ENCODE measurements at places on chromosomes 16 and 17.

DNA sequence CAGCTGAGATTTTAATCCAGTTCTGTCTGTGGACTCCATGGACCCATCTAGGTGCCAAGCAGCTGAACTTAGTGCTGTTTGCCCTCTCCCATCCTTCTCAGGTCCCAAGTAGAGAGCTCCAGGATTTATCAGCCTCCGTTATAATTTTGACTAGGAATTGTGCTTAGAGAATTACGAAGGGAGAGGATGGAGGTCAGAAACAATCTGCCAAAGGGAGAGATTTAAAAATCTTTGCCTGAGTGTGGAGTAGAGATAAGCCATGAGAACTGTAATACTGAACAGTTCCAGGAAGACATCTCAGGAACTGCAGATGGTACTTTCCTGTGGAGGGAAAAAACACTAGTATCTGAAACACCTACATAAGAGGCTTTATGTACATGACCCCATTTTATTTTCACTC, 27.0 kb downstream of the CEP95 start:
- DNase-seq, result no peak

DNA sequence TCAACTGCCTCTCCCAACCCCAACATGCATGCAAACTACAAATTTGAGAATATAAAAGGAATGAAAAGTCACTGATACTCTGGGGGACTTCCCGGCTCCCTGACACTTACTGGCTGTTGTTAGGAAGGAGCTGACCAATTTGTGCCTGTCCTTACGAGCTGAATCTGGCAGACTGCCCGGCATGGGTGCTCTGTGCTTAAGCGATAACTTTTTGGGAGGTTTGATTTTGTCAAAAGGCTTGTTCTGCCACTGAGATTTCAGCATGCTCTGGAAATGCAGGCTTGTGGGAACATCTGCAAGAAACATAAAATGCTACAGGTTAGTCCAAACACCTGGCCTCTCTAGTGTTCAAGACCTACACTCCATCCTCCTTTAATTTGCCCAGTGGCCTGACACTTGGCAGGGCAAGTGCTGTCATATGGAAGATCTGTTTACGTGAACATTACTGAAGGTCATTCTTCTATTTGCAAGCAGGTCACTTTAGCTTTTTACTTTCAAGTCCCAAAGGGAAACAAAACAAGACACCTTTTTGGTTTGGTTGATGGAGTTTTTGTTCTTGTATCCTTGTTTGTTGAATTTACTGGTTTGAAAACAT, 40.6 kb downstream of the STH start:
- no peak for DNase-seq

- no peak for DNase-seq
Observed at GRCh38 chr16:30414159-30414558, 6.8 kb downstream of the ZNF771 start.

- DNase-seq, result no peak
Observed at GRCh38 chr16:84764970-84765369, 54.8 kb upstream of the CRISPLD2 start.

GRCh38 chr17:70813355-70813930, 644.1 kb downstream of the KCNJ2 start:
- DNase-seq, result no peak

DNA sequence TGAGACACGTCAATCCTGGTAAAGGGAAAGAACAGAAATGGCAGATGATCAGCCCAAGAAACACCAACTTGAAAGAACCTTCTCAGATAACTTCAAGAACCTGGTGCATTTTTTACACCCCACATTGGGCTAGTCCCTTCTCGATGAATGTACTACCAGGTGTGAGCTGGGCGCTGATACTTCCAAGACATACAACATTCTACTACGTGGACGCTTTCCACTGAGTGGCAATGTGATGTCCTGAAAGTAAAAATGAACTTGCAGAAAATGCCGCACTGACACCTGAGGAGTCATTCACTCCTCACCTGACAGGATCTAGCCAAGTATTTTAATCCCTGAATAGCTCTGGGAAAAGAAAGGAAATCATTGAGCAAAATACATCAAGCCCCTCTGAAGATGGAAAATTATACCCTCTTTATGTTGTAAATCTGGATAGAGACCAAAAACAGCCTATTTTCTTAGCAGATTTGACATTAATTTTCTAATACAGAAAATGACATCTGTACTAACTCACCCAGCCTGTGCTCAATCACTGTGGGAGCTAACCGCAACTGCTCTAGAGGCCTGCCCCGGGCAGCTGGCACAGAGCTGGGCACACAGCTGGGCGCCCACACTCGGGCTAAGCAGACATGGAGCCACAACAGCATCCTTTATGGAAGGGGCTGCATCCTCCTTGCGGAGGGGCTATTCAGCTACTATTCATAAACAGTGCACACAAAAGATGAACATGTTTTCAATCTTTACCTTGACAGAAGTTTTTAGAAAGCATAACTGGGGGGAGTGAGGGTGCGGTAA, 16.2 kb downstream of the SNN start:
- DNase-seq, result no peak

GRCh38 chr17:35359398-35359797, 14.0 kb downstream of the SLFN11 start:
- DNase-seq, result no peak
